ENCODE measurements at places on chromosomes 2 and 18.

DNA sequence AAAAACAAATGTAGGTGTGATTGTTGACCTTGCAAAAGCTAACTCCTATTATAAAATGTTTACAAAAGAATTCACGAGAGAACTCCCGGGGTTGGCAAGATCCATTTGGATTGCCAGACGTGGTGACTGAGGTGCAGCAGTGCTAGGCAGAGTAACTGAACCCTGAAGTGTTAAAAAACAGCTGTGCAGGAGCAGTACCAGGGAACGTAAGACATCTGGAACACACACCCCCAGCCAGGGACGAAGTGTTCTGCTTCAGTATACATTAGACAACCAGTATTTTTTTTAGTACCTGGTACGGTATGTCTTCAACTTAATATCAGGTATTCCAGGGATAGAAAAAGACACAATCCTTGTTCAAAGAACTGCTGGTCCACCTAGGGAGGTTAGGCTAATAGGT is 272.1 kb upstream of the EPAS1 start:
- DNase-seq, result no peak

GRCh38 chr18:3246635-3247239 is 864 bp upstream of the MYL12A start:
- peak; percentile 36 for DNase-seq

DNA sequence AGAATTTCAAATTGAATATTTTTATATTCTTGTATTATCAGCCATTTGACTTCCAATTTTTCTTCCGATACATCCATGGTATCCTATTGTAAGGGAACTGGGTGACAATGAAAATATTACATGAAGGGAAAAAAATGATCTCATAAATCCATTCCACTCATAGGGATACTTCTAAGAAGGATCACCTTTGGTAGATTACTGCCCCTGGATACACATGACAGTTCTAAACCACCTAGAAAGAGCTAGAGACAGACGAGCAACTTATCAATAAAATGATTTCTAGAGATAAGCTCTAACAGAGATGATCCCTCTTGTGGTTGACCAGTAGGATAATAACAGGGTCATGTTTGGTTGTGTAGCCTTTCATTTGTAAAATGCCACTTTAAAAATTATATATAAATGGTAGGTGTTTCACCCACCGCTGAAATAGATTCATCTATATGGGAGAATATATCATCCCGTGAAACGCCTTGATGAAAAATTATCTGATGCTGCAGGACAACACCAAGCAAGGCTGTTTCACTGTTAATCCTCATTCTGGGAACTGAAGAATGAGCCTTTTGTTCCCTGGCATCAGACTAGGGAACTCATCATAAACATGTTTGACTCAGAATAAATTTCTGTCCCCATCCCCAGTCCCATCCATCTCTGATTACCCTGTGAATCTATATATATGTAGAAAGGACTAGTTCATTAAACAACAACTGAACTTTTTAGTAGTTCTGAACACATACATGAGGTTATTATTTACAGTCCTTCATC is 180.0 kb downstream of the TCF4 start:
- no peak for DNase-seq

DNA sequence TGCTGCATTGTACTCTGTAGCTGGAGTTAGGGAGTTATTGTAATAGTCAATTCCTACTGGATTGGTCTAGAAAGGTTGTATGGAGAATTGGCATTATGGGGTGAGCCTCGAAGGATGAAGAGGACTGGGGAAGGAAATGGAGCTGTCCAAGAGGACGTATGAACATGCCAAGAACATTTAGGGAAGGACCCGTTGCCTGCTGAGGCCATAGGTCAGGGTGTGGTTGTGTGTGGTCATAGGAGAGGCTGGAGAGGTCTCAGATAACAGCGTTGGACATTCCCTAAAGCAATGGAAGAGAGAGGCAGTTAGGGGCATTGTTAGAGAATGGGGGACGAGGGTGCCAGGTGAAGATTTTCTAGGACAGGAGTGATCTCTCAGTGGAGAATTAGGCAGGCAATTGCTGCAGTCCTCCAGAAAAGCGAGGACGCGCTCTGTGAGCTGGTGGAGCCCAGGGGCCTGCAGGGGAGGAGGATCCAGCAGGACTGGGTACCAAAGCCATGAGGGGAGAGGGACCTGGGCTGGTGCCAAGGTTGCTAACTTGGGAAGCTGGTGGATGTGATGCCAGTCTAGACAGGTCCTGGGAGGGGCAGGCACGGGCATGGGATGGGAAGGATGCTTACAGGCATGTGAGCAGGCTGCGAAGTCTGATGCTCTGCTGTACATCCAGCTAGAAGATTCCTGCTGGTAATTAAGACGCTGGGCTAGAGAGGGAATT is 9.4 kb upstream of the PSD4 start:
- no peak for DNase-seq

- no peak for DNase-seq
Observed at GRCh38 chr2:236852977-236853374, 232.7 kb upstream of the COPS8 start.

- no peak for DNase-seq
Observed at GRCh38 chr2:46012618-46013240, 284.5 kb upstream of the EPAS1 start.

DNA sequence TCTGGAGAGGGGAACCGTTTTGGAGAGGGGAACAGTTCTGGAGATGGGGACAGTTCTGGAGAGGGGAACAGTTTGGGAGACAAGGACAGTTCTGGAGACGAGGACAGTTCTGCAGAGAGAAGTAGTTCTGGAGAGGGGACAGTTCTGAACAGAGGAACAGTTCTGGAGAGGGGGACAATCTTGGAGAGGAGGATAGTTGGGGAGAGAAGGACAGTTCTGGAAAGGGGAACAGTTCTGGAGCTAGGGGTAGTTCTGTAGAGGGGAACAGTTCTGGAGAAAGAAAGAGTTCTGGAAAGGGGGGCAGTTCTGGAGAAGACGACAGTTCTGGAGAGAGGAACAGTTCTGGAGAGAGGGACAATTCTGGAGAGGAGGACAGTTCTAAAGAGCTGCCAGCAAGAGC is 745.9 kb downstream of the GALR1 start:
- no peak for DNase-seq

GRCh38 chr2:192072261-192072660 is 122.5 kb downstream of the TMEFF2 start:
- DNase-seq, result no peak

- DNase-seq, result no peak
Observed at GRCh38 chr18:13320096-13320495, 101.5 kb downstream of the LDLRAD4 start.

DNA sequence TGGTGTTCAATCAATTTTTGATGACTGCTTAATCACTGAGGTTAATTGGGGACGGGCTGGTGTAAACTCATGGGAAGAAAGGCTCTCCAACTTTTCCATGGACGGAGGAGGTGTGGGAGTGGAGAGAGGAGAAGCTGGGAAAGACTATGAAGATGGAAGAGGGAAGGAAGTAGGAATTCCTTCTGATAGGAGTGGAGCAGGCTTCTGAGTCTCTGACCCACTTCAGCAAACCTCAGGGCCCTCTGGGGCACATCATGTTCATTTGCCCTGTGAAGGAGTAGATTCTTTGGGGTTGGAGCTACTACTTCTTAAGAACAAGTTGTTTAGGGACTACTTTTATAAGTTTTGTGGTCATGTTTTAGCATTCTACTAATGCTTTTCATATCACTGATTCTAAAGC is 87.0 kb upstream of the MAP4K3 start:
- DNase-seq, result no peak

DNA sequence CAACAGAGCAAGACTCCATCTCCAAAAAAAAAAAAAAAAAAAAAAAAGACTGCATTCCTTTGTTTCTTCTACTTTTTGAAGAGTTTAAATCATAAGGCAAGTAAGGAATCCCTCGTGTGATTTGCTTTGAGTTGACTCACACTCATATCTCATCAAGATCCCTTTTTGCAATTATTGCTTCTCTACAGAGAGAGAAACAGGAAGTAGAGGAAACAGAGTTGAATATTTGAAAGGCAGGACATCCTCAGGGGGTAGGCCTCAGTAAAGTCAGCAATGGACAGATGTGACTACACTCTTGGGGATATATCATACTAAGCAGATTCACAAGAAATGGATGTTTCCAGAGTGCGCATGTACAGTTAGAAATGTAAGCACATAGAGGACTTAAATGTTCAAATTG is 11.2 kb upstream of the EFR3B start:
- DNase-seq, result no peak

DNA sequence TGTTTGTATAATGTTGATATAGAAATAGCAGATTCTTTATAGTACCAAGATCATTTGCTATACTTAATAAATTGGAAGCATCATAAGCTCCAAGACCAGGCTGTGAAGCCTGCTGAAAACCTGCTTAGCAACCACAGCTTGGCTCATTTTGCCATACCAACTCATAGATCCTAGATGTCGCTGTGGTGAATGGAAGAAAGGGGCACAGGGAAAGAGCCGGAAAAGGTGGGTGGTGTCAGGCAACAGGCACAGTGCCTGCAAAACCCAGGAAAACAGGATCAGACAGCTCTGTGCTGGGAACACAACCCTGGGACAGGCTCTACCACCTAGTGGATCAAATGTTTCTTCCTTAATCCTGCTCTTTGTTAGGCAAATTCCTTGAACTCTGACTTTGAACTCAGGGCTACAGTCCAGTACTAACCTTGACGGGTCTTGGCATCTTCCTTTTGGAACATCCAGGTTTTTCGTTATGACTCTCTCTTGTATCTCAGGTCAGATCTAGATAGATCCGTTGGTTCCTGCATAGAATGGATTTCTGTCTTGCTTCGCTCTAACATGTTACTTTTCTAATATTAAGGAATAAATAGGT is 31.6 kb downstream of the TWSG1 start:
- DNase-seq, result no peak

GRCh38 chr2:176636401-176636800 is 367.2 kb downstream of the MTX2 start:
- DNase-seq, result no peak

- DNase-seq, result no peak
Observed at GRCh38 chr2:191866675-191867506, 20.0 kb upstream of the CAVIN2 start.

GRCh38 chr18:9993521-9994025 is 79.8 kb downstream of the VAPA start:
- DNase-seq, result no peak

DNA sequence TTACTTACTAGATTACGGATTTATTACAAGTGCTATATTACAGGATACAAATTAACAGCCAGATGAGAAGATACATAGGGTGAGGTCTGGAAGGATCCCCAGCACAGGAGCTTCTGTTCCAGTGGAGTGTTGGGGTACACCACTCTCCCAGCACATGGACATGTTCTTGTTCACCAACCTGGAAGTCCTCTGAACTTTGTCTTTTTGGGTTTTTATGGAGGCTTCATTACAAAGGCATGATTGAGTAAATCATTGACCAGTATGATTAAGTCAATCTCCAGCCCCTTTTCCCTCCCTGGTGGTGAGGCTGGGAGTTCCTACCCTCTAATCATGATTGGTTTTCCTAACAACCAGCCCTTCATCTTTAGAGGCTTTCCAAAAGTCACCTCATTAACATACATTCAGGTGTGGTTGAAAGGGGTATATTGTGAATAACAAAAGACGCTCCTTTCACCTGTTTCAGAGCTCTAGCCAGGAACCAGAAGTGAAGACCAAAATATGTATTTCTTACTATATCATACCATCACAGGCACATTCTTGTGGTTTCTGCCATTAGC is 38.3 kb downstream of the APLF start:
- no peak for DNase-seq

- no peak for DNase-seq
Observed at GRCh38 chr2:45653122-45653913, 1.8 kb downstream of the PRKCE start.

DNA sequence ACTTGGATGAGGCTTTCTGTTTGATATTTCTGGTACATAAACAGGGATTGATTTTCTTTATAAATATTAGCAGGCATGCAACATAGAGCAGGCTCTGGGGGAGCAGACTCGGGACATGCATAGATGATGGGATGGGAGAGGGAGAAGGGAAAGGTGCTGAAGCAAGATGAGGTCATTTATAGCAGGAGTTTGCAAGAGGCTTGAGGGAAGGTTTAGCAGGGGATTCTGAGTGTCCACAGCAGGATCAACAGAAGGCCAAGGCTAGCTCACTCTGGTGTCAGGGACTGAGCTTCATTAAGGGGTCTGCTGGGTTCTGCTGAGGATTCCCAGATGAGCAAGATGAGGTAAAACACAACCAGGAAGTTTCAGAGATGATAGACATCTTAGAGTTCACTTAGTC is 309.1 kb upstream of the CELF4 start:
- no peak for DNase-seq

DNA sequence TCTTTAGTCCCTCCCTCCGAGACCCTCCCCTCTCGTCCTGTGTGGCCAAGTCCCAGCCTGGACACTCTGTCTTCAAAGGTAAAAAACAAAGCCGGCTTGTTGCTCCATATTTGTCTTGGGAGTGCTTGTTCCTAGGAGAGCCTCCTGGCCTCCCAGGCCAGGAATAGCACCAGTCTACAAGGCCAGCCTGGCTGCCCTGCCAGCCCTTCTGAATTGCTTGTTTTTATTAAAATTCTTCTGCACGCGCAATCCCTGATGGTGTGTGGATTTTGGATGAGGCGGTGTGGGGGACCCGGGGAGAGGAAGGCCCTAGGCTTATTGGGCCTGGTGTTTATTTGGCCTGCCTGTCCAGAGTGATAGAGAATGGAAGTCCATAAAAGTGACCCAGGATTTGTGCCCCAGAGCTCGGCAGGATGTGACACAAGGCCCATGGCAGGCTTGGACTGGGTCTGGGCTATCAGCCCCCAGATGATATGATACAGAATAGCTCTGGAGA is 297.3 kb downstream of the CYP26B1 start:
- DNase-seq, result no peak

GRCh38 chr2:77169426-77169825 is 352.8 kb downstream of the LRRTM4 start:
- no peak for DNase-seq

- no peak for DNase-seq
Observed at GRCh38 chr2:85504778-85505261, 34.1 kb upstream of the MAT2A start.

- no peak for DNase-seq
Observed at GRCh38 chr18:61064911-61065310, 268.3 kb upstream of the CDH20 start.

GRCh38 chr2:159614534-159615366 is 1.6 kb downstream of the BAZ2B start:
- no peak for DNase-seq

- no peak for DNase-seq
Observed at GRCh38 chr2:225948903-225949302, 549.4 kb downstream of the NYAP2 start.

- DNase-seq, result no peak
Observed at GRCh38 chr2:10982931-10983701, 71.4 kb downstream of the KCNF1 start.

GRCh38 chr18:2641638-2642037 is 13.9 kb upstream of the SMCHD1 start:
- no peak for DNase-seq

DNA sequence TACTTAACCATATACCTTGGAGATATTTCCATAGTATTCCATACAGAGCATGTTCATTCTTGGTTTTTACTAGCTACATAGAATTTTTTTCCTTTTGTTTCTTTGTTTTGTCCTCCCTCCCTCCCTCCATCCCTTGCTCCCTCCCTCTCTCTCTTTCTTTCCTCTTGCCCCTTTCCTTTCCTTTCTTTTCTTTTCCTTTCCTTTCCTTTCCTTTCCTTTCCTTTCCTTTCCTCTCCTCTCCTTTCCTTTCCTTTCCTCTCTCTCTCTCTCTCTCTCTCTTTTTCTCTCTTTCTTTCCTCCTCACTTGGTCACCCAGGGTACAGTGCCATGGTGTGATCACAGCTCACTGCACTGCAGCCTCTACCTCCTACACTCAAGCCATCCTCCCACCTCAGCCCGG is 28.3 kb downstream of the RPL37A start:
- no peak for DNase-seq

All from activated T-cell treated with anti-CD3 and anti-CD28 coated beads, Interleukin-2, amount 50 U/mL, for 1 hour (primary cell).